ENCODE measurements at places on chromosomes 16 and 17. TPM values are rescaled to one million over a fixed set of nuclear protein-coding genes. Genes with fewer than 3 reads are reported as not detected.

DNA sequence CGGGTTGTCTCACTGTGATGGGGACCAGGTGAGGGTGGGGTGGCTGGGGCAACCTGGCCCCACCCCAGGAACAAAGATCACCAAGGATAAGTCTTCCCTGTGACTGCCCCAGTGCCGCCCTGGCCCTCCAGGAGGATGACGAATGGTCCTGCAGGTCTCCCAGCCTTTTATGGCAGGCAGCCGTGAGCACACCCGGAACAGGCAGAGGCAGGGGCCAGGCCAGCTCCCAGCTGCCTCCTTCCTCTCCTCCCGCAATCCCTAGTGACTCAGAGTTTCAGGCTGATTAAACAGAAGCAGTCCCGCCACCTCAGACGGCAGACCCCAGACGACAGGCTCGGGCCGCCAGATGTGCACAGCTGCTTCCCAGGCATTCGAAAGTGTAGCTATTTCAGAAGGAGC lies 13.3 kb downstream of the JUP start:
- H3K4me1 ChIP-seq: no peaks in the 10 kb centered on the region
- no peaks in the 10 kb centered on the region for H3K36me3 ChIP-seq
- H3K27ac ChIP-seq: no peak overlapping the region

GRCh38 chr17:48718227-48718760 lies 4.0 kb downstream of the PRAC1 start:
- no peak overlapping the region for H3K4me3 ChIP-seq
- no peak overlapping the region for H3K27ac ChIP-seq
- H3K36me3 ChIP-seq: no peaks in the 10 kb centered on the region
- H3K4me1 ChIP-seq: peaks cover 36% of the 10 kb centered on the region
- no peak for DNase-seq

DNA sequence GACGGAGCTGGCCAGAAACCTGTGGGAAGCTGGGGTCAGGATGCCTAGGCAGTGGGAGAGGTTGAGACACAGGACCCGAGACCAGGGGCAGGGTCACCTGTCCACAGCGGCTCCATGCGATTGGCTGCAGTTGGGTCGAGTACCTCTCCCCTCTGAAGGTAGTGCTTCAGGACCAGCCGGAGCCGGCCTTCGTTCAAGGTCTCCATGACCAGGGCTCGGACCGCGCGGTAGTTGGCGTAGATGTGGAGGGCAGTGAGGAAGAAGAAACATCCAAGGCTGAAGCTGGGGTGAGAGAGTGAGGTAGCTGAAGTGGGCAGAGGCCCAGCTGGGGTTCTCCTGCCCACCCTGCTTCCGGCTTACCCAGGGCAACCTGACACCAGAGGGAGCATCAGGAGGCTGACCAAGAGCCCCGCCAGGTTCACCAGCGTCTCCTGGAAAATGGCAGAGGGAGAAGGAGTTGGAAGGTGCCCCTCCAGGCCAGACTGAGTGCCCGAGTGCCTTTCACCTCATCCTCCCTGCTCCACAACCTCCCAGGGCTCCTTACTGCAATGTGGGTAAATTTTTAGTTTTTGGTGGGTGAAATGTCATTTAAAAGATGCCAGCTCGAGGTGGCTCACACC lies 10.7 kb downstream of the SLC5A2 start:
- H3K36me3 ChIP-seq: peaks cover 47% of the 10 kb centered on the region
- no peaks in the 10 kb centered on the region for H3K4me1 ChIP-seq

- H3K4me3 ChIP-seq: peak overlapping the region; percentile 77
- H3K36me3 ChIP-seq: no peaks in the 10 kb centered on the region
- DNase-seq: peak; percentile 13
- peaks cover 33% of the 10 kb centered on the region for H3K27me3 ChIP-seq
Measured at GRCh38 chr17:43906951-43907424, 348 bp downstream of the MPP2 start.

DNA sequence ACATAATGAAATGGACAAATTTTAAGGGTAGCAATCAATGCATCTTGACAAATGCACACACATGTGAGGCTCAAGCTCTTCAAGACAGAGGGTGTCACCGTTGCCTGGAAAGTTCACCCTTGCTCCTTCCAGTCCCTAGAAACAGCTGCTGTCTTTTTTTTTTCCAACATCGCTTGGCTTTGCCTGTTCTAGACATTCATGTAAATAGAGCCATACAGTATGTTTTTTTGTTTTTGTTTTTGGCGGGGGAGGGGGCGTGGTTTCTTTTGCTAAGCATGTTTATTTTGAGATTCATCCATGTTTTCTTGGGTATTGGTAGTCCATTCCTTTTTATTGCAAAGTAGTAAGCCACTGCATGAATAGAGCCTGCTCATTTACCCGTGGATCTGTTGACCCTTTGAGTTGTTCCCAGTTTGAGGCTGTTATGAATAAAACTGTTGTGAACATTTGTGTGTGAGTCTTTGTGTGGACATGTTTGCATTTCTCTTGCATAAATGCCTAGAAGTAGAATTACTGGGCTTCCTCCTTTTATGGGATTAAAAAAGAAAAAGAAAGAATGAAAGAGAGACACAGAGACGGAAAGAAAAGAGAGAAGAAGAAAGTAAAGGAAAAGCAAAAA lies 78.4 kb downstream of the NT5M start:
- no peak overlapping the region for H3K4me3 ChIP-seq
- no peak for DNase-seq
- H3K36me3 ChIP-seq: no peaks in the 10 kb centered on the region

SLC6A2 gene
- total RNA-seq: not detected

GRCh38 chr17:81223762-81224130 lies 981 bp upstream of the CEP131 start:
- H3K27me3 ChIP-seq: no peaks in the 10 kb centered on the region
- peaks cover 5% of the 10 kb centered on the region for H3K36me3 ChIP-seq
- DNase-seq: peak; percentile 46
- H3K4me1 ChIP-seq: peaks cover 25% of the 10 kb centered on the region
- H3K27ac ChIP-seq: no peak overlapping the region

- H3K4me3 ChIP-seq: no peak overlapping the region
- peak overlapping the region; percentile 18 for H3K27ac ChIP-seq
- peaks cover 34% of the 10 kb centered on the region for H3K36me3 ChIP-seq
- no peak for DNase-seq
Measured at GRCh38 chr17:5580969-5581368, 3.3 kb downstream of the NLRP1 start.

All from CD4-positive, alpha-beta T cell (primary cell).